ENCODE measurements at places on chromosomes 16 and 17.

- DNase-seq, result no peak
Observed at GRCh38 chr17:29591146-29591736, 1.7 kb upstream of the ANKRD13B start.

- DNase-seq, result no peak
Observed at GRCh38 chr16:19589771-19590302, 34.3 kb downstream of the VPS35L start.

DNA sequence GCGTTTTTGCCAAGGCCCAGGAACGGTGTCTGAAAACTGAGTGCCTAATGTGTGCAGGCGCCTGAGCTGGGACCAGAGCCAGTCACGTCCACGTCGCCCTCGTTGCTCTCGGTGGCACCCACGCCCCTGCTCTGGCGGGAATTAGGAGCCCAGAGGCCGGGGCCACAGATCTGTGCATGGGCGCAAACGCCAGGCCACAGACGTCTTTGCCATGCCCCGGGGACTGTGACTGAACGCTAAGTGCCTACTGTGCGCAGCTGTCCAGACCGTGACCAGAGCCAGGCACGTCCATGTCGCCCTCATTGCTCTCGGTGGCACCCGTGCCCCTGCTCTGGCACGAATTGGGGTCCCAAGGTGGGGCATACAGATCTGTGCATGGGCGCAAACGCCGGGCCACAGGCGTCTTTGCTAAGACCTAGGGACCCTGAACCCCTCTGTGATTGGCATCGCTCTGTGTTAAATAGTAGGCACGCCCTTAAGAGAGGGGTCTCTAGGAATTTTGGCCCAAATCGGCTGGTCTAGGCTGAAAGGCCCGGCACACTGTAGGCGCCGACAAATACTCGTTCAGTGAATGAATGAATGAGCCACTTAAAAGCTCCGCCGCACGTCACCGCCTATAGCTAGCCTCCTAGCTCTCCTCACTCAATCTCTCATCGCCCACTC, 827 bp upstream of the UBALD1 start:
- DNase-seq, result no peak

- no peak for DNase-seq
Observed at GRCh38 chr16:47150067-47150466, 6.3 kb upstream of the NETO2 start.

GRCh38 chr17:41540921-41541625, 13.0 kb upstream of the KRT19 start:
- no peak for DNase-seq

GRCh38 chr17:14803826-14804225, 461.3 kb downstream of the PMP22 start:
- DNase-seq, result no peak

- peak; percentile 58 for DNase-seq
Observed at GRCh38 chr17:38730526-38731379, 612 bp downstream of the CISD3 start.

- no peak for DNase-seq
Observed at GRCh38 chr17:31598921-31599571, 207.6 kb downstream of the RAB11FIP4 start.

DNA sequence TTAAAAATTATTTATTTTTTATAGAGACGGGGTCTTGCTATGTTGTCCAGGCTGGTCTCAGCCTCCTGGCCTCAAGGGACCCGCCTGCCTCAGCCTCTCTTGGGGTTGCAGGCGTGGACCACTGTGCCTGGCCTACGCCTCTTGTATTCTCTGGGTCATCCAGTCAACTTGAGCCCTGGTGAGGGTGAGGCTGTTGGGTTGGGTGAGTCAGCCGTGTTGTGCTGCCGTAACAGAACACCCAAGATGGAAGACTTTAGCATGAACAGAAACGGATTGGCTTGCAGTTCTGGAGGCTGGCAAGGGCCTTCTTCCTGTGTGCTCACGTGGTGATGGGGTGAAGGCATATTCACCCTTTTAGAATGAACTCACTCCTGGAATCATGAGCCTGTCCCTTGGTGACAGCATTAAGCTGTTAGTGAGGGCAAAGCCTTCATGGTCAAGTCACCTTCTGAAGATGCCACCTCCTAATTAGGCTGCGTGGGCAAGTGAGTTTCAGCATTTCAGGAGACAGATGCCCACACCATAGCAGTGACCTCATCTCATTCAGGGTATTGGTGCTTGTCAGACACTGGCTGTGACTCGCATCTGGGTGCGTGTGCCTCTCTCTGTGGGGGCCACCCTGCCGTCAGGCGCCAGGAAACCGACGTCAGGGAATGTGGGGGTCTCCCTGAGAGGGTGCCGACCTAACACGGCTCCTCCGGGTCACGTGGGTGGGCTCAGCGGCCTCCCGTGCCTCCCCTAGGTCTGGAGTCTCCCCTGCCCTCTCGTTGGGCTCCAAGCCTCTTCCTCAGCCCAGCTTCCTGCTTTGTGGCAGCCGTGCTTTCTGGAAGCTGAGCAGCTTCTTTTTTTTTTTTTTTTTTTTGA, 49.8 kb downstream of the WDR45B start:
- DNase-seq, result no peak

DNA sequence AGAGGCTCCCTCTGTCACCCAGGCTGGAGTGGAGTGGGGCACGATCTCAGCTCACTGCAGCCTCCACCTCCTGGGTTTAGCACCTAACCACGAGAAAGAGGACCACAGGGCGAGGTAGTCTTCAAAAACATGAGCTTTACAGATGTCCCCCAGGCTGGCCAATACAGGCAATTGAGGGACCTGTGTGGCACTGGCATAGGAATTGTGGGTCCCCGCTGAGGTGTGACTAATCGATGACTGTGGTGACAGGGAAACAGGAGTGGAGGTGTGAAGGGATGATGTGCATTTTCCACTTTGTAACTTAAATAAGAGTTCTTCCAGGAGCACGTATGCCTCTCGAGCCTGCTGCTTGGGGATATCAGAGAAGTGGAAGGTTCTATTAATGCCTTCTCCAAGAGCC, 12.6 kb upstream of the ARHGAP17 start:
- no peak for DNase-seq

GRCh38 chr17:16269658-16270057, 52.6 kb downstream of the PIGL start:
- no peak for DNase-seq

DNA sequence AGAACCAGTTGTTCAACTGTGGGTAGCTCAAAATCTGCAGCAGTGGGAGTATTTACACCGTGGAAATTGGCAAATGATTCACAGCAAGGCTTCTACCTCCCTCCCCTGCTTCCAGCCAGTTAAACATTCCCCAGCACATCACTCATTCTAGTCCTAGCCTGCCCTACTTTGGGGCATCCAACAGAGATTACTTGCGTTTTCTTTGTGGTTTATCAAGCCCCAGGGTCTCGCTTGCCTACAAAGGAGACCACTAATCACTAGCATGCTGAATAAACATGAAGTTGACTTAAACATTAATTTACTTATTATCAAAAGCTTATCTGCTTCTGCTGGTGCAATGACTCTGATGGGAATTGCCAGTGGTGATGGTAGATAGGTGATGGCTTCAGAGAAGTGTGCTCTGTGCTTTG, 94.5 kb downstream of the MARF1 start:
- no peak for DNase-seq

GRCh38 chr16:1435921-1436697, 5.2 kb downstream of the PERCC1 start:
- DNase-seq, result no peak

- DNase-seq, result no peak
Observed at GRCh38 chr17:27808628-27809027, 8.3 kb upstream of the NOS2 start.

GRCh38 chr17:80696456-80696855, 151.8 kb downstream of the RPTOR start:
- DNase-seq, result no peak

- no peak for DNase-seq
Observed at GRCh38 chr17:28130472-28130871, 88.0 kb downstream of the NLK start.

- no peak for DNase-seq
Observed at GRCh38 chr16:82917886-82918595, 291.3 kb downstream of the CDH13 start.

- DNase-seq, result no peak
Observed at GRCh38 chr17:79769570-79770506, 8.1 kb upstream of the CBX2 start.

DNA sequence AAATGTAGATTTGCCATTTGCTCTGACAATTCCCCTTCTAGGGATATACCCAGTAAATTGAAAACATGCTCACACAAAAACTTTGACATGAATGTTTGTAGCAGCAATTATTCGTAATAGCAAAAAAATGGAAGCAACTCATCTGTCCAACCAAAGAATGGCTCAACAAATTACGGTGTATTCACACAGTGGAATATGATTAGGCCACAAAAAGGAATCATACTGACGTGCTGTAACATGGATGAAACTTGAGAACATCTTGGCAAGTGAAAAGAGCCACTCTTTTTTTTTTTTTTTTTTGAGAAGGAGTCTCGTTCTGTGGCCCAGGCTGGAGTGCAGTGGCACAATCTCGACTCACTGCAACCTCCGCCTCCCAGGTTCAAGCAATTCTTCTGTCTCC, 24.1 kb upstream of the SPNS3 start:
- no peak for DNase-seq

DNA sequence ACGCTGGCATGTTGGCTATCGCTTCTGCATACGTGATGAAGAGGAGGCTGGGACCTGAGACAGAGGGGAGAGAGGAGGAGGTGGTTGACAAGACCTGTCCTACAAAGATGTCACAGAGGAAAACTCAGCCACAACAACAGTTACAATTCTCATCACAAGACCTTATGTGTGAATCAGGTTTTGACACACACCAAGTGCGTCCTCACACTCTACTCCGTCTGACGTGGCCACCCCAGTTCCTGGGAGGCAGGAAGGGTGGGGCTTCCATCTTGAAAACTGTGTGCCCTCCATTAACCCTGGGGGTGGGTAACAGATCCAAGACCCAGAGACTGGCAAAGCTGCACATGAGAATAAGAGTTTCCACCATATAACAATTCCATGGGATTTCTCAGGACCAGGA, 24.1 kb downstream of the SLC6A4 start:
- DNase-seq, result no peak

DNA sequence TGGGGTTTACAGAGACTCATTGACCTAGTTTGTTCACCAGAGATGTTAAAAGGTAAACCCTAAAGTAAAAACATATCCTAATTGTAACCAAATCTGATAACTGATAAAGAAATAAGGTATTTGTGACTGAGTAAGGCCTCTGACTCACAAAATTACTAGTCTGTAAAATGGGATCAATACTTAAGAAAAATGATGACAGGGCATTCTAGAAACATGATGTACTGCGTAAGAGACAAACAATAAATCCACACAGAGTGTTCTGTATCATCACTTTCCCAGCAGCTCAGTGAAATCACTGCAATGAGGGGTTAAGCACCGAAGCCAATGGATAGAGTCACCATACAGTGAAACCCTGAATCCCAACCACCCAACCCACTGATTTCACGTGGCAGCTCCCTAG, 91.5 kb downstream of the VPS53 start:
- DNase-seq, result no peak

- DNase-seq, result no peak
Observed at GRCh38 chr16:2949705-2950352, 14.2 kb upstream of the KREMEN2 start.

- DNase-seq, result peak; percentile 29
Observed at GRCh38 chr17:13917634-13918033, 151.7 kb upstream of the COX10 start.

GRCh38 chr17:3009411-3009920, 53.9 kb downstream of the OR1D5 start:
- DNase-seq, result no peak

DNA sequence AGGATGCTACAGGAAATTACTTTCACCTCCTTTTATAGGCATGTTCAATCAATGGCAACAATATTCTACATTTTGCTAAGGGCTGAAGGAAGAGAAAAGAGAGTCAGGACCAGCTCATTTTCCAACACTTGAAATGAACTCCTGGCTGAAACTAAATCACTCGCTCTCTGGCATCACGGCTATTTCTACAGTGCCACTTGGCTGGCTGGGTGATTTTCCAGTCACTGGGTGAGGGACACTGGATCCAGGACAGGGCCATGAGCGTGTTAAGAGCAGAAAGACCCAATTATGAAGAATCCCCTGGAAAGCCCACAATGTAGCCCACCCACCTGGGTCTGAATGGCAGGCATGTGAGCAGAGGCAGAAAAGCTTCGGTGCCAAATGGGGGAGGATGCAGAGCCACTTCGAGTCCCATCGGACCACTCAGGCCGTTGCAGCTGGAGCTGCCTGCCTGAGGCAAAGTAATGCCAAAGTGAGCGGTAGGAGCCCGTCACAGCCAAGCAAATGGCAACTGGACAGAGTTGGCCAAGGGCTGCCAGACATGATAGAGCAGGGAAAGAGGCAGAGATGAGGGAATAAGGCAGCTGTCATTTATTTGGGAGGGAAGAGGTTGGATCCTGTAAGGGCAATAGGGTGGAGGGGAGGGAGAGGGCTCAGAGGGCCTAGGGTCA, 246.2 kb downstream of the STX8 start:
- DNase-seq, result no peak

- no peak for DNase-seq
Observed at GRCh38 chr17:66916946-66917345, 47.6 kb upstream of the CACNG4 start.

- no peak for DNase-seq
Observed at GRCh38 chr16:1180549-1181403, 27.9 kb downstream of the CACNA1H start.

DNA sequence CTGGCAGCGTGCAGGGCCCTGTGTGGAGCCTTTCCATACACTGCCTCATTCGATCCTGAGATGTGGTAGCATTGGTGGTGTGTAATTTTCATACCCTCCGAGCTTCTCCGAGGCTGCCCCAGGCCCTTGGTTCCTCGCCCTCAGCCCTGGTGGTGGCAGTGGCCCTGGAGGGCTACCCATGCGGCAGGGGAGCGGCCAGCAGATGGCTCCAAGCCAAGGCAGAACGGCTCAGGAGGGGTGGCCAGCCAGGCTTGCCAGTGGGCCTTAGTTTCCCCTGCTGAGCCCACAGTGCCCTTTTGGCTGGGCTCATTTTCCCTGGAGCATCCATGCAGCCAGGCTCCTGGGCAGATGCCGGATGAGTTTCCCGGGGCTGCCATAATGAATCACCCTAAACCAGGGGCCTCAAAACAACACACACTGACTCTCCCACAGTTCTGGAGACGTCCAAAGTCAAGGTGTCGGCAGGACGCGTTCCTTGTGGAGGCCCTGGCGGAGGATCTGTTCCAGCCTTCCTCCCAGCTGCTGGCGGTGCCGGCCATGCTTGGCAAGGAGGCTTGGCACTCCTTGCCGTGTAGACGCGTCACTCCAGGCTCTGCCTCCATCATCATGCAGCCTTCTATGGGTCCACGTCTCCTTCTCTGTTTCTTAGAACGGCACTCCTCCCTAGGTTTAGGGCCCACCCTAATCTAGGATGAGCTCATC, 158.8 kb upstream of the GSE1 start:
- no peak for DNase-seq

DNA sequence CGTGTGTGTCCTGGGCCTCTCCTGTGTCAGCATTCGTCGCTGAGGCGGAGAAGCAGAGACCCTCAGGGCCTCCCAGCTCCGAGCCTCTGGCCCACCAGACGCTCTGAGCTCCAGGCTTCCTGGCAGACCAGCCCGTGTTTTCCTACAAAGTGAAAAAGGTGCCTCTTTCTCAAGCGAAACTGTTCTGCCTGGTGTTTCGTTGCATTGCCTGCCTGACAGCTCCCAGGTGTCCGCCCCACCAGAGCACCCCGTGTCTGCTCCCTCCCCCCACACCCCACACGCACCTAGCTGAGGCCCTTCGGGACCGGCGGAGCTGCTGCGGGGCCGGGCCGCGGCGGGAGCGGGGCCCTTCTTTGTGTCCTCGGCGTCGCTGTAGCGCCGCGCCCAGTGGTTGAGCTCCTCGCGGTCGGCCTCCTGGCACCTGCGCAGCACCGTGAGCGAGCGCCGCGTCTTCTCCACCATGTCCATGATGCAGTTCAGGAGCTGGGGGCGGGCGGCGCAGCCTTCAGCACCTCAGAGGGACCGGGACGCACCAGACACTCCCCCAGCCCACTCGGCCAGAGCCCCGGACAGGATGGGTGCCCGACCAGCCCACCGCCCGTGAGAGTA, 14.7 kb upstream of the PABPN1L start:
- no peak for DNase-seq

All from NB4 (cell line).